ENCODE measurements at places on chromosomes 13 and 19.

DNA sequence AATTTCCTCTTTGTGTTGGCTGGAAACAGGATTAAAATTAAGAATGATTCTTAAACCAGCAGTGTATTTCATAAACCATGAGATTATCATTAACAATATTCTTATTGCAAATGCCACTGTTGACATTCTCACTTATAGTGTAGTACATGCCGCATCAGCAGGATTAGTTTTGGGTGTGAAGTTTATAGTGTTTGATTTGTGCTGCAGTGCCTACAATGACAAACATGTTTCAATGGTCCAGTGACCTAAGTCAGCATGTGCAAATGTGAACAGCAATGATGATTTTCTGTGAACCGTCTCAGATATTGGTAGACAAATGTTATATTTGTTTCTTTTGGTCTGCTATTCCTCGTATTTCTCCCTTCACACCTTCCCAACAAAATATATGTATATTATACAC, 49.8 kb upstream of the TDRD3 start:
- no peak for DNase-seq

DNA sequence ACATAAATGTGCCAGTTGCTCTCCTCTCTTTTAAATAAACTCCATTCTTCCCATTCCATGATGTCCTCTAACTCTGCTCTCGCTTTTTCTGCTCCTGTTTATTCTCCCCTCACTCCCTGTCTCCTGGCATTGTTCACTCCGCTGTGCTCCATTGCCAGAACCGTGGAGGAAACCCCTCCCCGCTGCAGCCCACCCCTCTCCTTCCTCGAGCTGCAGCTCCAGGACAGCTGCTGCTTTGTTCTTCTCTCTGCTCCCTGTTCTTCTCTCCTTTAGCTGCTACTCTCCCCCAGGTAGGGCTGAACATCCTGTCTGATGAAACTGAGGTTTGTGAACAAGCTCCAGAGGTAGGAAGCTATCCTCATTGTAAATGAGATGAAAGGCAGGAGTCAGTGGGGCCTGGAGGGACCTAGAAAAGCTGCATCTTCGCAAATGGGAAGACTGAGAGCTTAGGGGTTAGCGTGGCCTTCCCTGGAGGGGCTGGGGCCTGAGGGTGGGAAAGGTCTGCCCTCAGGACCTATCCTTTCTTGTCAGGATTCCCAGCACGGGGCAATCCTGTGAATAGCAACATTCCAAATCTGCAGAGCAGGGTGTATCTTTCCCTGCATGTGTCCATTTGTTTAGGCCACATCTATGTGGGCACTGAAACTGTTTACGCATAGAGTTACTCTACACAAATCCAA, 243.7 kb downstream of the DNAJC15 start:
- no peak for DNase-seq

DNA sequence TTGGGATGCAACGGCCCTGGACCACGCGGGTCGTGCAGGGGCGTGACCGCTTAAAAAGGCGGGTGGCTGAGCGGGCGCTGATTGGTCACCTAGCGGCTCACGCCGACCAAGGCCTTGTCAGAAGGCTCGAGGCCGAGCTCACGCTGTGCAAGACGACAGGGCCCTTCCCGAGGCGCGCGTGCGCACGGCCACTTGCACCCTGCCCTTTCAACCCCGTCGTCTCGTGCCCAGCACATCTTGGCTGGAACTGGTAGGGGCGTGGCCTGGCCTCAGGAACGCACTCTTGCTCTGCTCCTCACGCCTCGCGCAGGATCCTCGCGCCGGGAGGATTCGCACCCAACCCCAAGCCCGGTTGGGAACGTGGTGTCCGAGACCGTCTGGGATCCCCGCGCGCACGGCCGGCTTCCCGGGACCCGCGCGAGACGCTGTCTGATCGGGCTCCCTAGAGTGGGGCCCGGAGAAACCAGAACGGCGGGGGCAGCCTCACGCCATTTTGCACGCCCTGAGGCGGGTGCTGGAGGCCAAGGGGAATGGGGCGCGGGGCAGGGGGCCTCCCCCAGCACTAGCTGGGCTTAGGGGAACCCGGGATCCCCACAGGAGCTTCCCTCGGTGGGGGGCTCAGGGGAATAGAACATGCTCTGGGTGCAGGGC, at the start of gene MEIOSIN:
Gene MEIOSIN (plus strand): TSS at position 280 of the 651 bp plus-strand sequence. CDS start 1,938 bp downstream, outside the sequence.
- DNase-seq, result no peak

DNA sequence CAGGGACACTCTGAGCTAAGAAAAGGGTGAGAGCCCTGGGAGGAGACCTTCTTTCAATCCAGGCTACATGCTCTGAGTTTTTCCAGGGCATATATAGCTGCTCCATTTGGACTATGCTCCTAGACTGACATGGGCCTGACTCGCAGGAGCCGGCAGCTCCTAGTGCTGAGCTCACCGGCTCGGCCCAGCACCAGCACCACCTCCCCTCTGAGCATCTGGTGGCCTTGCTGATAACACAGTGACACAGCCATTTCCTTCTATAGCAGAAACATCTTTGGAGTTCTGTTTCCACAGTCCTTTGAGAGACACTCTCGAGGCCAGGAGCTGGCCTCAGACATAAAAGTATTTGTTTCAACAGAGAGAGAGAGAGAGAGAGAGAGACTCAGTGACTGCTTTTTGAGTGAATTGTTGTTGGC, 184.9 kb downstream of the TM9SF2 start:
- no peak for DNase-seq

- no peak for DNase-seq
Measured at GRCh38 chr19:17303940-17304267, 679 bp upstream of the ABHD8 start.

DNA sequence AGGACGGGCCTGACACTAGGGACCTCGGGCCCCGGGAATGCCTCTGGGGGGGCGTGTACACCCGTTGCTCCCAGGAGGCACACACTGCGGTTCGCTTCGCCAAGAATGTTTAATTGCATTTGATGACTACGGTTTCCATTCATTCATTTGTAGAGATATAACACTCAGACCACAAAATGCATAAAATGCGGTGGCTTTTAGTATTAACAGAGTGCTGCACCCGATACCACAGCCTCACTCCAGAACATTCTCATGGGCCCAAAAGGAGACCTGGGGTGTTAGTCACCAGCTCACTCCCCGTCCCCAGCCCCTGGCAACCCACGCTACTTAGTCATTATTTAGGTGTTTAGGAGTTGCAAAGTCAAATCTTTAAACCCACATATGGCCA, 21.8 kb downstream of the HCN2 start:
- DNase-seq, result no peak

DNA sequence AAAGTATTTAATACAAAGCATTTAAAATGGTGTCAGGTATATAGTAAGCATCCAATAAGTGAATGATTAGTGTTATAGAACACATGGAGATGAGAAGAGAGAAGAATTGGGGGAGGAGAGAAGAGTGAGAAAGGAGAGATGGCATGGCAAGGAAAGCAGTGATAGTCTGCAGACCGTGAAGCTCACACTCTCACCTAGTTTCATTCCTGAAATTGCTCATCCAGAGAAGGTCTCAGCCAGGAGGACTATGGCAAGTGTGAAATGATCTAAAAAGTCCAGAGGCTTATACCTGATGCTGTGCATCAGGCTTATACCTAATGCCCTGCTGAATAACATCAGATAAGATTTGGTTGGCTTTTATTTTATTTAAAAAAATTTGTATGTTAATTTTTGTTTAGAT, 351.6 kb upstream of the KLF12 start:
- no peak for DNase-seq

DNA sequence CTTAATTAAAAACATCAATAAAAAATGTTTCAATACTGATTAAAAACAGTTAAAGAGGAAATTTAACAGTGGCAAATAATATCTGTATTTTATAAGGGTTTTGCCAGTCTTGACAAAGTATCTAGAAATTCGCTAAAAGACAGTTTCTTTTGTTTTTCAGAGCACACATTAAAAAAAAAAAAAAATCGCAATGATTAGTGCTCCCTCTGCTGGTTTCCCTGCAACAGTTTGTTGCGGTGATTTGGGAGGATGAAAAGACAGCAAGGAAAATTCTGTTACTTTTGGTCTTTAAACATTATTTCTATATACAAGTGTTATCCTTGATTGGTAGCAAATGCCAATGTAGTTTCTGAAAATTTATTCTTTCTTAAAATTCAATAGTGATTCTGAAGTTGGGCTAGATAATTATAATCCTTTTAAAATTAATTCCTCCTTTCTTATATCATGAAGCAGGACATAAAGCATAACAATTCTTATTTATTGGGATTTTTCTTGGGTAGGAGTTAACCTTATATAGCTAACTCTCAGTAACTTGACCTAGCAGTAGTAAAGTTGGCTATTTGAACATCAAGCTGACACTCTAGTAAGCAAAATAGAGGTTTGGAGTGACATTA, 23.1 kb upstream of the SPRY2 start:
- DNase-seq, result peak; percentile 75

DNA sequence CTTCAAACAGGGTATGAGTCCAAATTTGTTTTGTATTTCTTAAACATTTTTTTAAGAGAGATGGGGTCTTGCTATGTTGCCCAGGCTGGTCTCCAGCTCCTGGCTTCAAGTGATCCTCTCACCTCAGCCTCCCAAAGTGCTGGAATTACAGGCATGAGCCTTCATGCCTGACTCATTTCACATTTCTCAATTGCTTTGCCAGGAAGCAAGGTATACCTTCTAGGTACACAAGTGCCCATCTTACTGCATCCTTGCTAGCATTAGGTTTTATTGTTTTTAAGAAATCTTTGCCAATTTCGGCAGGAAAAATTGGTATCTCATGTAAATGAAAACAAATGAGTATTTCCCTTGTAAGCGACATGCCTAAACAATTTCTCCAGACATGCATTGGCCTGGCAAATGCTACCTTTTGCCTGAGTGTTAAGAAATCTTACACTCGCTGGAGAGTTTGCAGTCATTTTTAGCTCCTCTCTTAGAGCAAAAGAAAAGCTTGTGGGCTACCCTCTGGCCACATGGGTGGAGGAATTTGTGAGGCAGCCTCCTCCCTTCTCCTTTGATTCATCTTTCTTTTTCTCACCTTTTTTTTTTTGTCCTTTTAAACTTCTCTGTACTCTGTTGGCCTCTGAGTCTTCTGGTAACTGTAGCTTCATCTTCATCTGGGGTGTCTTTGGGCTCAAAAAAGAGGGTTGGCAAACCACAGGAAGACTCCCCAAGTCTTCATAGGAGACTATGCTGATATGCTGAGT, 33.0 kb downstream of the ACTL9 start:
- DNase-seq, result no peak
